Large intestine (tissue), 12 donors: ENCODE measurements at places on chromosomes 1 and 21. TPM values are rescaled to one million over a fixed set of nuclear protein-coding genes. Genes with fewer than 3 reads are reported as not detected.
A peak's percentile ranks its signal among the peaks of the same experiment; 100 is the strongest.

DNA sequence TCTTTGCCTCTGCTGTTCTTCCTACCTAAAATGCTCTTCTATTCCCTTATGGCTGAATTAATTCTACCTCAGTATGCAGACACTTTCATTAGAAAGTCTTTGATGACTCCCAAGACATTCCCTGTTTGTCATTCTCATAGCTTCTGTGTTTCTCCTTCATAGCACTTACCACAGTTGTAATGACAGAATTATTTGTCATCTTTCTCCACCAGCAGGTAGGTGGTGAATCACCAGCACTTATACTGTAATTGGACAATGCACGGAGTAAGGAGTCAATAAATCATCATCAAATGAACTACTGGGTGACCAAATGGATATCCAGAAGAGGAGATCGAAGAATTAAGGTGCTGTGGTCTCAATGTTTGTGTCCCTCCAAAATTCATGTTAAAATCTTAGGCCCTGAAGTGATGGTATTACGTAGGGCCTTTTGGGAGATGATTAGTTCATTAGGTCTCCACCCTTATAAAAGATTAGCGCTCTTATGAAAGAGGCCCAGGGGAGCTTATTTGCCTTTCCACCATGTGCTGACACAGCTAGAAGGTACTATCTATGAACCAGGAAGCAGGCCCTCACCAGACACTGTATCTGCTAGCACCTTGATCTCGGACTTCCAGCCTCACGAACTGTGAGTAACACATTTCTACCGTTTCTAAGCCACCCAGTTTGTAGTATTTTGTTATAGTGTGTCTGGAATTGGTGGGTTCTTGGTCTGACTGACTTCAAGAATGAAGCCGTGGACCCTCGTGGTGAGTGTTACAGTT, 2.4 kb upstream of the CCT8 start:
- no peak for DNase-seq

GRCh38 chr1:67741736-67742135, 56.7 kb downstream of the GADD45A start:
- DNase-seq = no peak

The MAP3K7CL gene
- polyA plus RNA-seq = 6.5 TPM

The FALEC gene
- 0.31 TPM for polyA plus RNA-seq

GRCh38 chr21:40379881-40380810, 466.8 kb downstream of the DSCAM start:
- no peak for DNase-seq

- no peak for DNase-seq
Measured at GRCh38 chr1:150963321-150964163, 11.1 kb downstream of the CERS2 start.

DNA sequence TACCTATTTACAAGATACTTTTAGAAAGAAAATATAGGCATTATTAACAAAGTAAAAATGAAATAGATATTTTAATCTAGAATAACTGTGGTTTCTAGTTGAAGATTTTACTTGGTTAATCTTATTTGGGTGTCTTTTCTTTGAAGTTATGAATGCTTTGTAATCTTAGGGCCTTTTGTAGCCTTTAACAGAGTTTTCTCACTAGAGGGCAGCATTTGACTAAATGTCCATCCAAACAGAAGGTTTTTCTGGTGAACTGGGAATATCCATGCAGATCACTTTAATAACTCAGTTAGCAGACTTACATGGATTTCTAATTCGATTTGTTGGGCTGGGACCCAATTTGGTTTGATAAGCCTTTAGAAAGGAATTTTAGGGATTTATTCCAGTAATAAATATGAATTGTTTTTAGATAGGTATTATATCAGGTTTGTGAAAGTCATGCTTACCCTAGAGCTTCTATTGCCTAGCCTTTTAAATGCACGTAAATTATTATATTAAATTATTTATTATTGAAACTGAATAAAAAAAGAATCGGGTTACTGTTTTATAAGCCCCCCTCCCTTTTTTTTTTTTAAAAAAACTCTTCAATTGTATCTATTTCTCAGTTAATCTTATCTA, 119.7 kb downstream of the ZNF326 start:
- DNase-seq = peak; percentile 31

DNA sequence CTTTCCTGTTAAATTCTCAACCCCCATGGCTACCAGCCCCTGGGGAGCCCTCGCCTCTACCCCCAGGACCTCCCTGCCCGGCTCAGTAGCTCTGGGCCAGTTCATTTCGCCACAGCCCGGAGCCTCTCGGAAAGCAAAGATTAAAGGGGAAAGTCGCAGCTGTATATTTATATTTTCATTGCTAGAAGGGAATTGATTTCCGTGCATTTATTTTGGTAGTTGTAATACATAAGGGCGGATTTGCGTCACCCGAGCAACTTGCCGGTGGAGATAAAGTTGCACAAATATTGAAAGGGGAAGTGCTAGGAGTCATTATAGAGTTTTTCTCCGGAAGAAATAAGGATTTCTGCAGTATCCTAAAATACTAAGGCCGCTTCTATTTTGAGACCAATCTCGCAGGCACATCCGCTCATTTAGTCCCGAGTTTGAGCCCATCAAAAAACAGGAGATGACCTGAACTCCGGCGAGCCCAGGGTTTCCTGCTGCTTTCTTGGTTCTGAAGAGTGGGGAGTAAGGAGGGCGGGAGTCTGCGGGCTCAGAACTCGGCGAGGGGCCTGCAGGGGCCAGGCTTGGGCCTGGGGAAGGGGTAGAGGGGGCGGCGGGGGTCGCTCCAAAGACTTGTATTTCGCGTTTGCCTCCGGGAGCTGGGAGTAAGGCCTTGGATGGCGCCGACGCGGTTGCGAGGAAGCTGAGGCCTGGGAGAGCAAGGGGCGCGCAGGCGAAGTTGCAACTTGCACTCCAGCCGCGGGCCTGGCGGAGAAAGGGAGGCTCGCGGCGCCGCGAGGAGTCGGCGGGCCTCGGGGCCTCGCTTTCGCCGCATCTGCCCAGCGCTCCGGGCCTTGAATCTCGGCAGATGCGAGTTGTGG, 2.5 kb upstream of the HLX start:
- peak; percentile 31 for DNase-seq

The CFAP298 gene
- 46.8 TPM for polyA plus RNA-seq

GRCh38 chr1:224872832-224873433, 56.5 kb upstream of the DNAH14 start:
- DNase-seq = no peak

The INAVA gene
- polyA plus RNA-seq = 101 TPM

- no peak for DNase-seq
Measured at GRCh38 chr1:79040424-79041082, 34.0 kb upstream of the ADGRL4 start.

- DNase-seq = no peak
Measured at GRCh38 chr1:60636946-60637345, 445.4 kb upstream of the NFIA start.

The KCNN3 gene
- polyA plus RNA-seq = 4.7 TPM
